ENCODE measurements at places on chromosomes 6 and 20.

GRCh38 chr6:89581689-89582088 is 56.9 kb downstream of the LYRM2 start:
- DNase-seq: no peak

DNA sequence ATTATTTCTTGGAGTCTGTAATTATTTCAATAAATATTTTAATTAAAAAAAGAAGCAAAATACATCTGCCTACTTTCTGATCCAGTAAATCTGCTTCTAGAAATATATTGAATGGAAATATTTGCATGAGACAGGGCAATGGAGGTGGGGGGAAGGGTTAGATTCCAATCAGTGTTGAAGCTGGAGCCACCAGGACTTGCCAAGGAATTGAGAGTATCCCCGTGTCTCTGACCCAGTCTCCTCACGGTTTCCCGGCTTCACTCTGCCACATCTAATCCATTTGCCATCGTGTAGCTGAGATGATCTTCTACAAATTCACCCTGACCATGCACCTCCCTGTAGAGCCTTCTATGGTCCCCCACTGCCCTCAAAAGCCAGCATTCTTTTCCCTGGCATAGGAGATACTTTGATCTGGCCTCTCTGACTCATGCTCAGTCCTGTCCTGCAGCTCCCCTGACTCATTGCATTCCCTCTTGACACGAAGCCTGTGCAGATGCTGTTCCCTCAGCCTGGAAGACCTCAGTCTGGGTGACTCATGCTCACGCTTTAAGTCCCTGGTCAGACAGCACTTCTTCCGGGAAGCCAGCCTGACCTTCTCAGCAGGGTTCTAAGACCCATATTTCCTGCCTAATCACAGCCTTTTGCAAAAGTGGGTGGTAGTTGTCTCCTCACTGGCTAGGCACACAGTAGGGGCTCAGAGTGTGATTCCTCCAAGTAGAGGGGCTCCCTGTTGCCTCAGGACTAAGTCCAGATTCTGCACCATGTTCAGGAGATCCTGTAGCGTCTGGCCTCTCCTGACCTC is 23.0 kb upstream of the FKBP1A start:
- DNase-seq: no peak

GRCh38 chr6:34170346-34170745 is 24.5 kb upstream of the GRM4 start:
- no peak for DNase-seq

GRCh38 chr6:130373992-130374391 is 8.2 kb downstream of the TMEM200A start:
- DNase-seq: no peak

GRCh38 chr6:155264693-155265320 is 994 bp downstream of the CLDN20 start:
- no peak for DNase-seq

- DNase-seq: no peak
Measured at GRCh38 chr6:130973521-130974277, 89.3 kb downstream of the EPB41L2 start.

DNA sequence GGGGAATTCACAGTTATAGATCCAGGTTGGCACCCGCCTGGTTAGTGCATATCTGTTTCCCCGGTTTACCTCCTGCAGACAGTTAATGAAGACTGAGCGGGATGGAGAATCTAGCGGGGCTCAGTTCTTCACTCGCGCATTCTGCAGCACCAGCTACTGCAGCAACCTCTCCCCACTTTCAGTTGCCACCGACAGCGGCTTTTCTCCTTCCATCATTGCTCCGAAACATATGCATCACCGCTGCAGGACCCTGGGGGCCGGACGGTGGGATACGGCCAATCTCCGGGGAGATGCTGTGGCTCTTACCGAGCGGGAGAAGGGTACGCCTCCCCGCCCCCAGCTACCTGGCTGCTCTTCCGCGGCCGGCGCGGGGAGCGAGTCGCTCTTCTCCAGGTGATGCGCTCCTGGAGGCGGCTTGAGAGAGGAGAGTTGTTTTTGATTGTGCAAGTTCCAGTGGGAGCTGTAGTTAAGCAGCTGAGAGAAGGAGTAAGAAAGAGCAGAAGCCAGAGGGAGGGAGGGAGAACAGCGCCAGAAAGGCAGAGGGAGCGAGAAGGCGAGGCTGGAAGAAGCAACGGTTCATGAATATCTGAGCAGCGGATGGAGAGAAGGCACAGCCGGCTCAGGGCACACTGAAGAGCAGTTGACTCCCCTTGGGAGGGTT is at the start of gene SGK1:
Gene SGK1, minus strand, starts transcription at position 642 of the 661 bp plus-strand sequence. CDS start 652 bp downstream, outside the sequence.
- DNase-seq: peak; percentile 12

DNA sequence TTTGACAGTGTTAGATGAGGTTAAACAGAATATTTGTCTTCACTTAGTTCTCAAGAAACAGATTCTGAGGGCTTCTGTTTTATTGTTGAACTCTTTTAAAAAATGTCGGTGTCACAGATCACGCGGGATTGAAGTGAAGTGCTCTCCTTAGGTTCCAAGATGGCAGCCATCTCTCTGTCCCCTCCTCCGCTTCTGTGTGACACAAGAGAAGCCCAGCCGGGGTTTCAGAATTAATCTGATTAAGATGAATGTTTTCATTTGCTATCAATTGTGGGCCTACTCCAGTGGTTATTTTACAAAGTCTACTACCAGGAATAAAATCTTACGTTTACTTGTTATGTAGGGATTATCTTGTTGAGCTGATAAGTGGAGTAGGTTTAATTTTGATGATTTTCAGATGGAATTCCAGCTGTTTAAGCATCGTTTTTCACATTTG is 10.9 kb downstream of the HIVEP1 start:
- no peak for DNase-seq

DNA sequence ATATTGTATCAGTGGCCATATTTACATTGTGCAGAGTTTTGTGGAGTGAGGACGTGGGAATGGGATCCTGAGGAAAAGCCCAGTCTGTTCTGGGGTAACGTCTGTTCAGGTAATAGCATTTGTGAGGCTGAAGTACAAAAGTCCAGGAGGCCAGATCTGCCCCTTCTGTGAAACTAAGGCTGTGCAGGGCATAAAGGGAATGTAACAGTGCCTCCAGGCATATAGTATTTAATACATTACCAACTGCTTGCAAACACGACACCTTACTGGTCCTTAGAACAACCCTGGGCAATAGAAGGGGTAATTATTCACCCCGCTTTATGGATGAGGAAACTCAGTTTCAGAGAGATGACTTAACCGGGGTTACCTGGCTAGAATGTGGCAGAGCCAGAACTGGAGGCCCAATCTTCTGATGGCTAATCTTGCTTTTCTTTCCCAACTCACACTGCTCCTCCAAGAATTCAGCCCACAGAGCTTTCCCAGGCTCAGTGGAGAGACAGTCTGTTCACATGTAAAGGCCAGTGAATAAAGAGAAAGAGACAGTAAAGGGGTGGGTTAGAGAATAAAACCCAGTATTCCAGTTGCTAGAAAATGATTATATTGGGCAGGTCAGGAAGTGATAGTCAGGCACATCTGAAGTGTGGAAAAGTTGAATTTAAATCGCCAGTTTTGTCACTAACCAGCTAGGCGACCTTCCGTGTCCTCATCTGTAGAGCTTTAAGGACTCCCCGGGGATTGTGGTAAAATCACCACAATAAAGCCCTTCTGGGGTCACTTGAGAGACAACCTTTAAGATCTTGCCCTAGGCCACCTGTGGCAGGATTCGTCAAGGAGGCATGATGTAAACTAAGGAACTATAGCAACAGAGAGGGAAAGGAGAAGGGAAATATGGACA is 280.7 kb upstream of the CITED2 start:
- no peak for DNase-seq

GRCh38 chr6:167487749-167488664 is 163.1 kb downstream of the TTLL2 start:
- no peak for DNase-seq

DNA sequence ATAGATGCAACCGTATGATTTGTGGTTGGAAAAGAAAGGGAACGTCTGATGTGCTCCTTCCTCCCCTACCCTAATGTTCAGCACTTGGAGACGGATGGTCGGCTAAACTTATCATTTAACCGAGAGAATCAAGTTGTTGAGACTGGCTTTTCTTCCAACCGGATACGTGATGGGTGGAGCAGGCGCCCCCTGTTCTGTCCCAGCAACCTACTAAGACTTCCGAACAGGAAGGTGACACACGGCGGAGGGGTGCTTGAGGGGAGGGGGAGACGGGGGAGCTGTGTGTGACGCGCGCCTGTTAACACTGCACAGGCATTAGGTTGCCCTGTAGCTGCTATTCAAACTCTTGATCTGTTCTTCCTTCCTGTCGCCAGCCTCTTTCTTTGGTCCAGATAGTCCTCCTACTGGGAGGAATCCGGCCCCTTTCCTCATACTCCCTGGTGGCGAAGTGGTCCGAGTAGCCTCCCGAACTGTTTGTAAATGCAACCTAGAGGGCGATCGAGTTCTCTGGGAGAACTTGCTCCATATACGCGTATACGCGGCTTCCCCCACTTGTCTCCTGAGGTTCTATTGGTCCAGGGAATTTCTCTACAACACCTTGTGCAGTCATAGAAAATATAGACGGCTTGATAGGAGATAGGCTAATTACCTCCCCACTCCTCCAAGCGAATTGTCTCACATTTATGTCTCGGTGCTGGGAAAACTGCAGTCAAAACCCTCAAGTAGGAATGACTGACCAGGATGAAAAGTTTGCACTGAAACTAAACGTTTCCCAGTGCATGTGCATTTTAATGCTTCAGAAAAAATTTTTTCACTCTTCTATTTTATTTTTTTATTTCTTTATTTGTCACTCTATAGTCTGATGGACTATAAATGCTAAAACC is 126.0 kb upstream of the SLC2A12 start:
- peak; percentile 53 for DNase-seq

DNA sequence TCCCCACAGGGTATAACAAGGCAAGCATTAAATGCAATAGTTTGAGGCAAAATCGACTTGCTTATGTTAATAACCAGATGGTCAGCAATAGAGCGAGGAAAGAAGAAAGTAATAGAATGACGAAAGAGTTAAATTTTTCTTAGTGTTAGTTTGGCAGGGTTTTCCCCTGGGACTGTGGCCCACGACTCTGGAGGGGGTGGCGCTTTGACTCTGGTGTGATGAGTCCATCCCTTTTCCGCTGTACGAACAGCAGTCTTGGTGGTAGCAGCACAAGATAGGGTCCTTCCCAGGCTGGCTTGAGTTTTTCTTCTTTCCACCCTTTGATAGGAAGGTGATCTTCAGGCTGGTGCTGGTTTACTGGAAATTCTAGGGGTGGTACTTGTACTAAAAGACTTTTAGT is 69.2 kb upstream of the GMDS start:
- DNase-seq: no peak

GRCh38 chr6:44561060-44561623 is 173.6 kb downstream of the CDC5L start:
- DNase-seq: no peak

DNA sequence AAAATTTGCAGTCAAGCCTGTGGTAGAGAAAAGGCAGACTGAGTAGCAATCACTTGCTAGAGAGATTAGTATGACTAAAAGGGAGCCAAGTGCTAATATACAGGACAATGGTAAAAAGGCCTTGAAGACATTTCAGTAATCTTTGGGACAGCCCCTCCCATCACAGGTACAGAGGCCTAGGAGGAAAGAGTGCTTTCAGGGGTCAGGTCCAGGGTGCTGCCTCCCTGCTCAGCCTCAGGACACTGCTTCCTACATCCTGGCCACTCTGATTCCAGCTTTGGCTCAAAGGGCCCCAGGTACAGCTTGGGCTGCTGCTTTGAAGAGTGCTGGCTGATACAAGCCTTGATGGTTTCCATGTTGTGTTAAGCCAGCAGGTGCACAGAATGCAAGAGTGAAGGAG is 543.5 kb downstream of the MMUT start:
- DNase-seq: no peak

- DNase-seq: no peak
Measured at GRCh38 chr20:57932227-57932864, 222.5 kb upstream of the PMEPA1 start.

DNA sequence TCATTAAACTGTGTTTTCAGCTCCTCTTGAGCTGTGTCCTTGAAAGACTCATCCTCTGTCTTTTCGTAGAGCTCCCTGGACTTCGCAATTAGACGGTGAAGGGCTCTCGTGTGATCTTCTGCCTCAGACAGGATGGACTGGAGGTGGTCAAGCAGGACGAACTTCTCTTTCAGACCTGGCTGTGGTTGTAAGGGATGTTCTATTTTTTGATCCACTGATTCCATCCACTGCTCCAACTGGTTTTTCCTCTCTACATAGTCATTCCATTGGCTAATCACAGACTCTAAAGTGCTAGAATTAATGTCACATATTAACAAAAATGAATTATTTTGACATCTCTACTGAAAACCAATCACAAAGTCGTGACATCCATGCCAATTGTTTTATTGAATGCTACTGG is 250.1 kb downstream of the SYNE1 start:
- no peak for DNase-seq

GRCh38 chr6:91575032-91575431 is 988.2 kb upstream of the MAP3K7 start:
- no peak for DNase-seq
